Karpas-422 (cell line): ENCODE measurements at places on chromosomes 3 and 15. TPM values are rescaled to one million over a fixed set of nuclear protein-coding genes. Genes with fewer than 3 reads are reported as not detected.
A peak's percentile ranks its signal among the peaks of the same experiment; 100 is the strongest.

DNA sequence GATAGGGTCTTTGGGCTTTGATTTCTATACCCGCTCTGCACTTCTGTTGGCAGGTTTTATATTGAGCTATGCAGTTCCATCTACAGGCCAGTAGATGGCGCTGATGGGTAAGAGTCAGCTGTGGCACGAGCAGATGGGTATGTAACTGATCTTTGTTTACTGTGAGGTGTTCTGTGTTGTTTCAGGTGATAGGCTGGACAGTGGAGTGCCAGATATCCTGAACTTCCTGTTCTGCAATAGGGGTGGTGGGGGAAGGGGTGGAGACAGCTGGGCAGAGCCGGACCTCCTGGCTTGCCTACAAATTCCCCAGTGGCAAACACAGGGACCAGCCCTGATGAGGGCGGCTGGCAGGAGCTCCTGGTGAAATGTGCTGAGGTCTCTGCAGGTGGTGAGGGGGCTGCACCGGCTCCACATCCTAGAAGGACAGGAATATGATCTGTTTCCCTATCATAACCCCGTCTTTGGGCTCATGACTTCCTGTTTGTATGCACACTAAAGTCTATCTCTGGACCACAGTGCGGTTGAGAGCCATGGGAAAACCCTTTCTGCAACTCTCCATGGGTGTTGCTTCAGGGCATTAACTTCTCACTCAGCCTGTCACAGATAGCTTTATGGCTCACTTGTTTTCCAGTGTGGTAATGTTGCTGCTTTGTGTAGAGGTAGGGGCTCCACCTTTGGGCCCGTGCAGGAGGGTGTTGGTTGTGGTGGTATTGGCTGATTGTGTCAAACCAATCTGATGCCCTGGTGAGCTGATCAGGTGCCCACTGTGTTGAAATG is 13.4 kb upstream of the FAM98B start:
- no peaks in the 10 kb centered on the region for H3K27me3 ChIP-seq
- peak; percentile 82 for DNase-seq
- H3K36me3 ChIP-seq: no peaks in the 10 kb centered on the region
- H3K4me1 ChIP-seq: peaks cover 11% of the 10 kb centered on the region
- no peak overlapping the region for H3K4me3 ChIP-seq

DNA sequence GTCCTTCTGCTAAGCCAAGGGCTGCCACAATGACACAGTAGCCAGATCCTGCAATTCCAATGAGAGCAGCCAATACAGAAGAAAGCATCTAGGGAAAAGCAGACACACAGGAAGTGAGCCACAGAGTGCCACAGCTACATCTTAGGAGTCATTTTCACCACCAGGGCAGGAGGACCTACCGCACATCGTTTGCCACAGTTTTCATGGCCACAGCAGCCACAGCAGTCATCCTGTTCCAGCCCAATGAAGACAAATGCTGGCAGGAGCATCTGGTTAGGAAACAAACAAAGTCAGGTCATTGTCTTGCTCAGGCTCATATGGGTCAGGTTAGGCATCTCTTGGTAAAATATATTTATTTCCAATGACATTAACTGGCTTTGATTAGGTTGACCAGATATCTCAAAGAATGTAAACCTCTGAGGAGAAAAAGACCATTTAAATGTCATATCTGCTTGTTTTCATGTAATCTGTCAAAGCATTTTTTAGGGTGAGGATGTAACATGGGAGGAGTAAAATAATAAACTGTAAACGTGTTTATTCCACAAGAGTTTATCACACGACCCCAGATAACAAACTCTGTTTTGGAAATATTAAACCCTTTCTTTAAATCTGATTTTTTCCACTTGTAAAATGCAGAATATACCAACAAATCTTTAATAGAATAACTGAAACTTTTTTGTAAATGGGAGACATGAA is 1.8 kb downstream of the TM4SF1 start:
- no peaks in the 10 kb centered on the region for H3K27me3 ChIP-seq
- no peaks in the 10 kb centered on the region for H3K36me3 ChIP-seq
- no peaks in the 10 kb centered on the region for H3K4me1 ChIP-seq
- DNase-seq: no peak
- no peak overlapping the region for H3K27ac ChIP-seq

DNA sequence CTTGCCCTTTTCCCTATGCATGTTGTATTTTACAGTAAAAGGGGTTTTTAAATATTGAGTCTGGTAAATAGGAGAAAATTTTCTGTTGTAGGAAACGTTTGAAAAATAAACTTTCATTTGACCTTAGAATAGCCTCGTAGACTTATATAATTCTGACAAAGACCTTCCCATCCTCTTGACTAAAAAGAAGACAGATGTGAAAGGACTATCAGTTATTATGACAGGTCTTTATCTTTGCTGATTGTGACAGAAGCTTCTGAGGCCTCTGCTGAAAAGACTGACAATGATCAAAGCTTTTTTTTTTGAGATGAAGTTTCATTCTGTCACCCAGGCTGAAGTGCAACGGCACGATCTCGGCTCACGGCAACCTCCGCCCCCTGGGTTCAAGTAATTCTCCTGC is 24.2 kb downstream of the C2CD4A start:
- no peaks in the 10 kb centered on the region for H3K4me1 ChIP-seq
- DNase-seq: no peak
- no peaks in the 10 kb centered on the region for H3K27me3 ChIP-seq

DNA sequence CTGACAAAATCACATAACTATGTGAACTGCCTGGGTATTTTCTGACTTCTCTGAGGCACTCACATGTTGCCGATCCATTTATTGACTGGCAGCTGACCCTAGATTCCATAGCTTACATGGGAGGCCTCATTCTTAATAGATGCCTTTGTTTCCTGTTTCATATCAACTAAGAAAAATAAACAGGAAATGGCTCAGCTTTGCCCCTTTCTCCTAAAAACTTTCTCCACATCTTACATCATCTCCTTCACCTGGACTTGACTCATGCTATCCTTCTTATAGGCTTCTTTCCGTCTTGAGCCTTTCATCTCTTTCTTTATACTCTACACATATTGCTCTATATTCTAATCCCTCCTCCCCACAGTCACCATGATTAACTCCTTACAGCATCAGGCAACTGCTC is 38.0 kb downstream of the TXNRD3 start:
- no peak overlapping the region for H3K27ac ChIP-seq
- no peak overlapping the region for H3K4me3 ChIP-seq

DNA sequence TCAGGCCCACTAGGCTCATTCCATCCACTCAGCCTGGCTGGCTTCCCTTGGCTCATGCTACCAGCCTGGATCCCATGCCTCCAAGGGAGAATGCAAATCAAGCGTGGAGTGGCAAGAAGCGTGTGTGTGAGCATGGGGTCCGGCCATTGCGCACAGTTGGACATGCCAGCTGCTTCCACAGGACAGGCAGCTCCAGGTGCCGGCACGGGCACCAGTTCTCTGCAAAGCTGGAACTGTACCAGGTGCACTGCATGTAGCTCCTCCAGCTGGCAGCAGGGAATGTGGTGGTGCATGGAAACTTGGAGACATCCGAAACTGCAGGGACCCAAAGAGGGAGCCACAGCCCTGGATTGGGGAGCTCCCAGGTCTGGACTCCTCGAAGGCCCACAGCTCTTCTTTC is 449.8 kb downstream of the EPHA6 start:
- H3K36me3 ChIP-seq: no peaks in the 10 kb centered on the region
- no peak overlapping the region for H3K4me3 ChIP-seq
- H3K27me3 ChIP-seq: no peaks in the 10 kb centered on the region
- H3K4me1 ChIP-seq: no peaks in the 10 kb centered on the region

DNA sequence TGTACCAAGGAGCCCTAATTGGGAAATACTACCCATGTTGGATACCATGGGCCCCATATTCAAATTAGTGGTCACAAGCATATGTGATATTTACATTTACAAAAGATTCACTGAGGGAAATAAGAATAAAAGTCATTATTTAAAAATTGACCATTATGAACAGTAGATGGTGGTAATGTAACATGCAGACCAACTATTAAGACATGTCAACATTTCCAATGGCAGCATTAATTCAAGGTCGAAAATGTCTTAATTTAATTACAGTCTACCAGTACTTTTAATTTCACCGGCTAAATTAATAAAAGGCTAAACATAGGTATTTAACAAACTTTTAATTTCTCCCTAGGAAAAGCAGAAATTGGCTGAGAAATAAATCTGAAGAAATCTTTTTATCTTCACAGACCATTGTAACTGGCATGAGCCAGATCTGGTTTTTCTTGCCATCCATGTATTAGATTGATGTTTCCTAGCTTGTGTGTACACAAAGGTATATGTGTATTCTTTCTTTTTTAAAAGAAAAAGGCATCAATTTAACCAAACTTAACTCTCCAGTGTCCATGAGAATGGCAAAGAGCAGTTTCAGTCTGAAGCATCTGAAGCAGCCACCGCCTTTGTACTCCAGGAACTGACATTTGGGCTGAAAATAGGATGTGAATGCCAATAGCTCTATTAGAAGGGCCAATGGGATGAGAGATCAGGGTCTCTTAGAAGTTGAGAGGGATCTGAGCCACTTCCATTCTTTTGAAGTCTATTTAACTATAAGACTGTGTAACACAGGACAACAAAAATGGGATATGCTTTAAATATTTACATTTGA is 26.6 kb downstream of the NEK11 start:
- H3K27ac ChIP-seq: no peak overlapping the region
- H3K36me3 ChIP-seq: no peaks in the 10 kb centered on the region
- peaks cover 8% of the 10 kb centered on the region for H3K4me1 ChIP-seq
- H3K27me3 ChIP-seq: no peaks in the 10 kb centered on the region
- DNase-seq: peak; percentile 51
- no peak overlapping the region for H3K4me3 ChIP-seq

DNA sequence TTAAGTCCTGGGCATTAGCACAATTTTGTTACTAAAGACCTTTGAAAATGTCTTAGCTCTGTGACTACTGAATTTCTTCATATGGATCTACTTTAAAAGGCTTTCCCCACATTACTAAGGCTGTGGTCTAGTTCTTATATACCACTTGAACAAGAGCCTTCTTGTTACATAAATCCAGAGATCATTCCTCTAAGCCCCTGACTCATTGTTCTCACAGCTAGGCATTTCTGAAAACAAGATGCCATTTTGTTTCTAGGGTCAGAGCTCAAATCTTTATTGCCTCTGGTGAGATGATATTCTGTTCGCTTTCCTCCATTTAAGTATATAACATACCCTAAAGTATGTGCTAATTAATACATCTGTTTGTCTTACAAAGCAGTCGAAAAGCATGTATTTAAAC is 29.8 kb upstream of the LPP start:
- peaks cover 24% of the 10 kb centered on the region for H3K4me1 ChIP-seq
- H3K4me3 ChIP-seq: no peak overlapping the region
- DNase-seq: no peak

DNA sequence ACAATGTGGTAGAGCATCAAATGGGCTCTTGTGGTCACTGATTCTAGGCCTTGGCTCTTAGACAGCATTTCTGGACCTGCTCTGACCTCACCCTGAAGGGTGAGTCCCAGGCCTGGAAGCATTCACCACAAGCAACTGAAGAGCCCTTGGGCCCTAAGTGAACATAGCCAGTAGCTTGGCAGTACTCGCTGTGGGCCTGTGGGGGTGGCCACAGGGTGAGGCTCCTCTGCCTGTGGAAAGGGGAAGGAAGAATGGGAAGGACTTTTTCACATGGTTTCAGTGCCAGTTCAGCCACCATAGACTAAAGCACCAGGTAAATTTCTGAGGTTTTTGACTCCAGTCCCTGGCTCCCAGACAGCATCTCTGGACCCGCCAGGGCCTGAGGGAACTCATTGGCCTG is 5.1 kb upstream of the ZSCAN2 start:
- peaks cover 28% of the 10 kb centered on the region for H3K4me1 ChIP-seq
- no peak for DNase-seq
- no peak overlapping the region for H3K4me3 ChIP-seq
- no peaks in the 10 kb centered on the region for H3K36me3 ChIP-seq

DNA sequence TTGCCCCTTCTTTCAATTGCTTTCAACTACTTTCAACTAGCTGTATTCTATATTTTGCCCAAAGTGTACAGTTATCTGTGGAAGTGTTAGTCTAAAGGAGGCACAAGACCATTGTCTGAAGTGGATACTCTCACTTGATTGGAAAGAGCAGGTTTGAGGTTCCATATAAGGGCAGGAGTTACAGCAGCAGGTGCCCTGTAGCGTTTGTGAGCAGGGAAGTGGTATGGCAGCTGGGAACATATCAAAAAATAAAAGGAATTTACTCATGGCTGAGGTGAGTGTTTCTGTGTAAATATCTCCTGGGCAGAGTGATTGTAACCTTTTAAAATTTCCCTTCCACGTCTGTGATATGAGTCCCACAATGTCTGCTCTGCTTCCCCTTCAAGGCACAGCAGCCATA is 38.5 kb upstream of the DNAJC13 start:
- H3K27ac ChIP-seq: no peak overlapping the region
- H3K36me3 ChIP-seq: no peaks in the 10 kb centered on the region
- H3K27me3 ChIP-seq: no peaks in the 10 kb centered on the region
- DNase-seq: no peak
- H3K4me3 ChIP-seq: no peak overlapping the region

DNA sequence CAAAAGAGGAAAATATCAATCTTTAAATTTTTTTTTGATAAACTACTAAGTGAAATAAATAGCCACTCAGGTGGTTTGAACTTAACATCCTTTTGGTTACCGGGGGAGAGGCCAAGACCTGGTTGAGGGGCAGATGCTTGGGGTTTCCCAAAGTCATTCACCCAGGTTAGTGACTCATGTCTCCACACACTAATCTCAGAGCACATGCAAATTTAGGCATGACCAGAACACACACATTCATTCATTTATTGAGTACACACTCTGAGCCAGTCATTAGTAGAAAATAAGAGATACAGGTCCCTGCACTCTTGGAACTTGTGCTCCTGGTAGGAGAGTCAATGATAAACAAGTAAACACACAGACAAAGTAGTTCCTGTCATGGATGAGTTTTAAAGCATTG is 7.3 kb downstream of the ILDR1 start:
- no peaks in the 10 kb centered on the region for H3K36me3 ChIP-seq
- H3K27me3 ChIP-seq: no peaks in the 10 kb centered on the region; the same call in 1 of the 2 replicates
- H3K4me3 ChIP-seq: no peak overlapping the region
- H3K27ac ChIP-seq: no peak overlapping the region
- DNase-seq: no peak

- DNase-seq: no peak
- no peaks in the 10 kb centered on the region for H3K27me3 ChIP-seq
- H3K36me3 ChIP-seq: no peaks in the 10 kb centered on the region
- no peak overlapping the region for H3K4me3 ChIP-seq
- H3K4me1 ChIP-seq: no peaks in the 10 kb centered on the region
- H3K27ac ChIP-seq: no peak overlapping the region
These were observed 22.2 kb upstream of the TRIM42 start for GRCh38 chr3:140655678-140656077.

Gene LSM3
- 13.8 and 14.2 TPM in 2 replicates for total RNA-seq

Gene MKRN2OS
- total RNA-seq: not detected in 2 replicates
